Stimulated activated CD8-positive, alpha-beta memory T cell treated with anti-CD3 and anti-CD28 coated beads, Interleukin-4, amount 100 ng/mL, for 1 hour (primary cell): ENCODE measurements at places on chromosomes 7 and 10.

DNA sequence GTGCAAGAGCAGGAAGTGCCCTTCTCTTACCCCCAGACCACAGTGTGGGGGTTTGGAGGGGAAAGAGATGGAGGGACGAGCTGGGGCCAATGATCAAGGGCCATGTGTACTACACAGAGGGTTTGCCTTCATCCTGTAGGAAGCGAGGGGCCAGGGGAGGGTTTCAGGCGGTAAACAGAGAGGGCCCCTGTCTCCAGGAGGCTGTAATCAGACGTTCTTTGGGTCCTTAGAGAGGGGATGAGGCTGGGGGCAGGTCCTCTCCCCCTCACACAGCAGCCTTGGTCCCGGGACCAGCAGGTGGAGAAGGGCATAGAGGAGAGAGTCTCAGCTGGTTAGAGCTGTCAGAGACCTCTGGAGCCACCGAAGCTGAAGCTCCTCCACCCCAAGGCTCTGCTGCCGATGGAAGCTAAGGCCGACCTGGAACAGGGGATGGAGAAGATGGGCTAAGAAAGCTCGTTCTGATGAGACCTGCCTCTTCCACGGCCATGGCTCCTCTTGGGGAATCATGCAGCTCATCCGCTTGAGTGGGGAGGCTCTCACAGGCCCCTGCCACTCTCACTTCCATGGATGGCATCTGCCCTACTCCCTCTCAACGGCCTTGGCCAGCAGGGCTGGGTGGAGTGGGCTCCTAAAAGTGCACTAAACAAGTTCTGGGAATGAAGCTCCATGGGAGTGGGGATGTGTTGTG, 3.5 kb downstream of the LOXL4 start:
- DNase-seq = no peak

- DNase-seq = no peak
These were observed 110.8 kb upstream of the FGFR2 start for GRCh38 chr10:121708728-121709674.

DNA sequence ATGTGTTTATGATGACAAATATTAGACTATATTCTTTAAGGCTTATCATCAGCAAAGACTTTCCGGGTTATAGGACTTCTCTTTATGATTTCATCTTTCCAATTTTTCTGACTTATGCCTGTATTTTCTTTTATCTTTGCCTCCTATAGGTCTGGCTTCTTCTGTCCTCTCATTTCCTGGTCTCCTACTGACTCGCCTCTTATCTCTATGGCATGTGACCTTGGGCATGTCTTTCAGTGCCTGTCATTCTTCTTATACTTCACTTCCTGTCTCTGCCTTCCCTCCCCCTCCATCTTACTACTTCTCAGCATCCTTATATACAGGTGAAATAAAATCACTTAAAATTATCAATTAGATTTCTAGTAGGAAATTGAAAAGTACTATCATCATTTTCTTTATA, 42.2 kb downstream of the PCDH15 start:
- DNase-seq = no peak

DNA sequence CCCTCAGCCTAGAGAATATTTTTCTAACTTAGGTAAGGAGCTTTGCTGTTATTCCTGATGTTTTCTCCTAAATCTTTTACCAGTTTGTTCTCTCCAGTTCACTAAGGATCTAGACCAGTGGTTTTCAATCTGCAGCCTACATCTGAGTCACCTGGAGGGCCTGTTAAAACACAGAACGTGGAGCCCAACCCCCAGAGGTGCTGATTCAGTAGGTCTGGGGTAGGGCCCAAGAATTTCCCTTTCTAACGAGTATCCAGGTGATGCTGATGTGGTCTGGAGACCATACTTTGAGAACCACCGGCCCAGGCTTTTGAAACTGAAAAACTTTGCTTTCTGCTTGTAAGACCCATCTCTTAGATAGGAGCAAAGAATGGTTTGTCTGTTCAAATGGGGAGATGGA, 51.2 kb upstream of the KMT2E start:
- no peak for DNase-seq
